Body of pancreas (tissue), 4 donors: ENCODE measurements at places on chromosomes 2 and 18.

- H3K27ac ChIP-seq, result no peak overlapping the region
- peaks cover 7% of the 10 kb centered on the region for H3K36me3 ChIP-seq
- H3K4me1 ChIP-seq, result no peaks in the 10 kb centered on the region
- no peak overlapping the region for H3K4me3 ChIP-seq
Measured at GRCh38 chr2:39743269-39743776, 35.7 kb downstream of the THUMPD2 start.

- no peaks in the 10 kb centered on the region for H3K4me1 ChIP-seq
- no peak overlapping the region for H3K4me3 ChIP-seq
- H3K27ac ChIP-seq, result no peak overlapping the region
- H3K36me3 ChIP-seq, result no peaks in the 10 kb centered on the region
- DNase-seq, result no peak
Measured at GRCh38 chr18:50313031-50313607, 25.6 kb upstream of the CXXC1 start.

- no peak overlapping the region for H3K27ac ChIP-seq
- no peaks in the 10 kb centered on the region for H3K36me3 ChIP-seq
- no peaks in the 10 kb centered on the region for H3K4me1 ChIP-seq
- DNase-seq, result no peak
- no peak overlapping the region for H3K4me3 ChIP-seq
Measured at GRCh38 chr2:51903728-51904127, 871.8 kb upstream of the NRXN1 start.

DNA sequence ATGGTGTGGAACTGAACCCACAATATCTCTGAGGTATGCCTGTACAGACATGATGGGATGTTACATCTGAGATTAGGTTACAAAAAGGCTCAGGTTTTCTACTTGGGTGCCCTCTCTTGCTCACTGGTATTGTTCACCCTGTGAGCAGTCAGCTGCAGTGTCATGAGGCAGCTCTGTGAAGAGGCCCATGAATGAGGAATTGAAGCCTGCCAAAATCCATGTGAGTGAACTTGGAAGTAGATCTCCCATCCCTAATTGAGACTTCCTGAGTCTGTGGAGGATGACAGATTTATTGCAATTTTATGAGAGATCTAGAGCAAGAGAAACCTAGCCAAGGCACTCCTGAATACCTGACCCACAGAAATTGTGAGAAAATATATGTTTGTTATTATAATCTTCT, 404.9 kb upstream of the ZEB2 start:
- no peaks in the 10 kb centered on the region for H3K4me1 ChIP-seq
- DNase-seq, result no peak
- H3K27me3 ChIP-seq, result no peaks in the 10 kb centered on the region
- no peak overlapping the region for H3K27ac ChIP-seq
- H3K4me3 ChIP-seq, result no peak overlapping the region

DNA sequence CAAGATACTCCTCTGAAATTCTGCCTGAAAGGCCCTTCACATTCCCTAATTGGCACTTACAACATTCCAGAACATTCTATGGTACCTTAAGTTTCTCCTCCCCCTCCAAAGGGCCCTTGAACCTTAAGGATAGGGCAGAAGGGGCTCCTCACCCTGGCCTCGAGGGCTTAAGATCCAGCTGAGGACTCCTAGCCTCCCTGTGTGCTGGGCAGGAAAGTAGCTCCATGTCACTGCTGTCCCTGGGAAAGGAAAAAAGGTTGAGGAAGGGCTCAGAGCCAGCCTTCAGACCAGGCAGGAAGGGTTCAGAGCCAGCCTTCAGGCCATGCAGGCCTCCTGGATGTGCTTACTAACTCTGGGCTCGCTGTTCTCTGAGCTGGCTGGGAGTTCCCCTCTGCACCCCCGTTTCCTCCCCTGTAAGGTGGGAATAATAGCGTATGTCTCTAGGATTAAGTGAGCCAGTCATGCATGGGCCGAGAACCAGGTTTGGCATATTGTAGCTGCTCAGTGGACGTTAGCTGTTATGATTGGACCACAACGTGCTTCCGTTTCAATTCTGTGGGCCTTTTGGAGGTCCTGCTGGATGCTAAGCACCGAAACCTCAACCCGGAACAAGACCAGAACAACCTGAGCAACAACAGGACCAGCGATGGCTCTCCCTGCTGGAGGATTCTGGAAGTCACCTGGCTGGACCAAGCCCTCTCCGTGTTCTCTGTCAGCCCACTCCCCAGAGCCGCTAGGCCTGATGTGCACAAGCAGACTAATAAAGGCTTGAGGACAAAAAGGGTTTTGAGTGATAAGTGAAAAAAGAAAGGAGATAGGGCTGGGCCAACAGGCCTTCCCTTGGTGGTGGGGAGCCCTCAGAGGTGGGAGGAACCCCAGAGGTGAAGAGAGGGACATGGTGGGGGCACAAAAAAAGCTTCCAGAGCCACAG, 1.0 kb upstream of the B3GNT7 start:
- peak; percentile 45 for DNase-seq
- H3K4me1 ChIP-seq, result peaks cover 52% of the 10 kb centered on the region
- H3K4me3 ChIP-seq, result no peak overlapping the region
- peaks cover 3% of the 10 kb centered on the region for H3K36me3 ChIP-seq

DNA sequence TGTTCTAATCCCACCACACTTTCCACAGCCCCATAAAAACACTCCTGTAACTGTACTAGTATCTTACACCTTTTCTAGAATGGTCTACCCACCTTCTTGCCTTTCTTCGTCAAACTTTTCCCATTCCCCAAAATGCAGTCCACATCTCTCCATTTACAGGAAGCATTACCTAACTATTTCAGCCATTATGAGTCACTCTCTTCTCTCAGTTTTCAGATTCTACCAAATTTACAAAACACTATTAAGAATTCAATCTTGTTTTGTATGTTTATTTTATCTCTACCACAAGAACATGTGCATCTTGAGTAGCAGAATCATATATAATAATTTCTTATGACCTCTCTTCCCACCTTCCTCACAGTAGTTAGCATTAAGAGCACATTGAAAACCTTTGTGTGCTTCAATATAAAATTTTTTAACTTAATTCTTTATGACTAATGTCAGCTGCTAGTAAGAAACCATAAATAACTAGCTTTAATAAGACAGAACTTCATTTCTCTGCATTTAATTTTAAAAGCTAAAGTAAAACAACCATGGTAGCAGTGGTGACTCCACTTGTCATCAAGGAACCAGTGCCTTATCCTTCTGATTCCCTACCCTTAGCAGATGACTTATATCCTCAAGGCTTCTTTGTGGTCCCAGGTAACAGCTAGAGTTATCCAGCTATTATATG, 56.6 kb upstream of the MAP2 start:
- H3K27ac ChIP-seq, result no peak overlapping the region
- H3K4me3 ChIP-seq, result no peak overlapping the region
- no peaks in the 10 kb centered on the region for H3K36me3 ChIP-seq
- no peaks in the 10 kb centered on the region for H3K27me3 ChIP-seq
- no peak for DNase-seq

DNA sequence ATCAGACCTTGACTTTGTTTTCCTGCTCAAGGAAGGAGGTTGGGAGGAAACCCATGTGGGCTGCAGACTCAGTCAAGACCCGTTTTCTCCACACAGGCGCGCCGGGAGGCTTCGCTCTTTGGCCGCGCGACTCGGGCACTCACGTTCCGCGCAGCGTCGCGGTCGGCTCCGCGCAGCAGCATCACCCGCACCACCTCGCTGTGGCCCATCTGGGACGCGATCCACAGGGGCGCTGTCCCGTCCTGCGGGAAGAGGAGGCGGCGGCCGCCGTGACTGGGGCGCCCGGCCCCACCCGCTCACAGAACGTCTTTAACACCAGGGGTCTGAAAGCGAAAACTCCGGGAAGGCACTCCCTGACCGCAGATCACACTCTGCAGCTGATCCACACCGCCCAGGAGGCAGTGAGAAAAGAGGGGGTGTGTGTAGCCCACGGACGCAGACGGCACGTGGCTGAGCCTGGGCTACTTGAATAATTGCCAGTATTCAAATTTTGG, 33.1 kb upstream of the NPC1 start:
- H3K27me3 ChIP-seq, result no peaks in the 10 kb centered on the region
- H3K4me1 ChIP-seq, result peaks cover 15% of the 10 kb centered on the region
- peak; percentile 29 for DNase-seq
- H3K4me3 ChIP-seq, result peak overlapping the region; percentile 17
- no peaks in the 10 kb centered on the region for H3K36me3 ChIP-seq
- no peak overlapping the region for H3K27ac ChIP-seq

DNA sequence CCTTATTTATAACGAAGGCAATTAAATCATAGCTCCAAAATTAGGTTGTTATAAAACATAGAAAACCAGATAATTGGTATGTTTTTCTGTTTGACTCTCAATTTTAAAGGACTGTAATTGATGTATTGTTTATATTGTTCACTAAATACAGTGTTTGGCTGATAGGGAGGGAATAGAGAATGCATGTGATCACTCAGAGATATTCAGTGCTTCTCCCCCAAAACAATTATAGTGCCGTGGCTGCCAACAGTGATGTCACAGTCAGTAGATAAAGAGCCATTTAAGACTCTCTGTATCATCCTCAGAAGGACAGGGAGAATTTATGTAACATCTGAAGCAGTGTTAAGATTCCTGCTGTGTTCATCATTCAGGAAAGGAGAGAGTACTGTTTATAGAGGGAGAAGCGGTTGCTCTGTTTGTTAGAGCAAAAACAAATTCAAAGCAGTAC, 69.6 kb downstream of the PHLPP1 start:
- H3K4me1 ChIP-seq, result peaks cover 17% of the 10 kb centered on the region
- no peaks in the 10 kb centered on the region for H3K27me3 ChIP-seq
- H3K4me3 ChIP-seq, result no peak overlapping the region
- H3K36me3 ChIP-seq, result no peaks in the 10 kb centered on the region
- DNase-seq, result no peak

DNA sequence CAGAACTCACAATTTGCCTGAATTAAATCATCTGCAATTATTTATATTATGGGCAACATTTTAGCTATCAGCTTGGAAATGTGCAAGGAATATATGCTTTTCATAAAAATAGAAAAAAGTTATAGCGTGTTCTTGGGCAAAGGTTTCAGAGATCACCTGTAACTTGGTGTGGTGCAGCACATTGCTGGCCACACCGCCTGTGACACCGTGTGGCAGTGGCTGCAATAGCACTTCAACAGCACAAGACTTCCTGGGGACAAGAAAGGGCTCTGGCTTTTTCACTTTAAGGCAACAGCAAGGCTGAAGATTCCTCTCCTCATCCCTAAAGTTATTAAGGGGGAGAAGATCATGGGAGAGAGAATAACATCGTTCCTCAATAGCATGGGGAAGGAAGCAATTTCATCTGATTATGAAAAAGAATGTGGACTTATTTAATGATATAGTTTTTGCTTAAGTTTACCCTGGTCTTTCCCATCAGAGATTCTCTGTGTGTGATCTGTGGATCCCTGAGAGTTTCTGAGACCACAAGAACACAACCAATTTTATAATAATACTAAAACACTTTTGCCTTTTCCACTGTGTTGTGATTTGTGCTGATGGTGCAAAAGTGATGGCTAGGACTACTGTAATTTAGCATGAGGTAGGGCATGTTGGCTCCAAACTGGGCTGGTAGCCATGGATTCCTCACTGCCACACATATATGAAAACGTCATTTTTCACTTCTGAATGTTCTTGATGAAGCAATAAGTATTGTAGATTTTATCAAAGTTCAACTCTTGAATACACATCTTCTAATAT, 15.0 kb upstream of the SERPINB3 start:
- no peak for DNase-seq
- no peak overlapping the region for H3K27ac ChIP-seq
- peaks cover 6% of the 10 kb centered on the region for H3K4me1 ChIP-seq
- no peaks in the 10 kb centered on the region for H3K27me3 ChIP-seq
- H3K4me3 ChIP-seq, result no peak overlapping the region

DNA sequence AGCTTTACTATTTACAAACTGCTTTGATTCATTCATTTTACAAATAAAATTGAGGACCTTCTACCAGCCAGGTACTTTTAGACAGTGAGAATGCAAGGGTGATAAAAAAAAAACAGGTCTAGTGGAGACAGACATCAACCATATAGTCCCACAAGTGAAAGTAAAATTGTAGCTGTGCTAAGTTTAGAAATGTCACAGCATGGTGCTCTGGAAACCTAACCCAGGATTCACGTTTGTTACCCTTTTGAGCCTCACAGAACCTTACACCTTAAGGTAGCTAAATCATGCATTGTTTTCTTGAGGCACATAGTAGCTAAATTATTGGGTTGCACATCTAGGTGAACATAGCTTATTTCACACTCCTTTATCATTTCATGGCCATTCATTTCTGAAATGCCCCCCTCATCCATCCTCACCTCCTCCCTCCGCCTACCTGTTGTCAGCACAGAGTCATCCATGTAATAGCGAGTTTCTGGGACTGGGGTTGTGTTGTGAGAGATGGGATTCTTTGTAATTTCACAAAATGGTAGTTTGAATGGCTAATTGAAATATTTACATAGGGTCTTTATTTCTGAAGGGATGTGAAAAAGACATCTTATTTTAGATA, 7.1 kb downstream of the MTA3 start:
- no peak overlapping the region for H3K4me3 ChIP-seq
- H3K27ac ChIP-seq, result no peak overlapping the region
- H3K36me3 ChIP-seq, result no peaks in the 10 kb centered on the region
- H3K27me3 ChIP-seq, result no peaks in the 10 kb centered on the region
- DNase-seq, result no peak
- peaks cover 11% of the 10 kb centered on the region for H3K4me1 ChIP-seq

GRCh38 chr18:3717376-3718025, 267.5 kb downstream of the TGIF1 start:
- H3K4me1 ChIP-seq, result peaks cover 9% of the 10 kb centered on the region
- no peak overlapping the region for H3K27ac ChIP-seq
- no peaks in the 10 kb centered on the region for H3K27me3 ChIP-seq
- DNase-seq, result no peak

- H3K27ac ChIP-seq, result no peak overlapping the region
- H3K4me3 ChIP-seq, result no peak overlapping the region
- peaks cover 5% of the 10 kb centered on the region for H3K4me1 ChIP-seq
- no peaks in the 10 kb centered on the region for H3K36me3 ChIP-seq
- DNase-seq, result no peak
Measured at GRCh38 chr2:178361588-178361987, 89.4 kb downstream of the PRKRA start.

DNA sequence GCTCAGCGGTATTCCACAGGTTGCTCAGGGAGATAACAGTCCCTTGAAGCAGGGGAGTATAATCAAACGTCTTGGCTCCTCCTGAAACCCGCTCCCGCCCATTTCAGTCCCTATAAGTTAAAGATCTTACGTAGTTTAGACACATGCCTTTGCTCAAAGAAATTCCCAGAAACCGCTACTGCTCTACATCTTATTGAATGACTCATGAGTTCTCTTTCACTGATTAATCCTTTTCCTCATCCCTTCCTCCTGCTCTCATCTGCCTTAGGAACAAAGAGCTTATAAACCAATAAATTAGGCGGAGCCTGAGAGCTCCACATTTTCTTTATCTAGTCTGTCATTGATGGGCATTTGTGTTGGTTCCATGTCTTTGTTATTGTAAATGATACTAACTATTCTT, 4.2 kb upstream of the SERPINB4 start:
- H3K4me1 ChIP-seq, result no peaks in the 10 kb centered on the region
- no peaks in the 10 kb centered on the region for H3K27me3 ChIP-seq
- H3K27ac ChIP-seq, result no peak overlapping the region
- no peaks in the 10 kb centered on the region for H3K36me3 ChIP-seq
- DNase-seq, result no peak

GRCh38 chr2:224711381-224711780, 4.8 kb downstream of the CCDC195 start:
- H3K4me3 ChIP-seq, result no peak overlapping the region
- no peaks in the 10 kb centered on the region for H3K36me3 ChIP-seq
- no peak overlapping the region for H3K27ac ChIP-seq
- no peak for DNase-seq
- no peaks in the 10 kb centered on the region for H3K4me1 ChIP-seq
